ENCODE measurements at places on chromosomes 16 and 17.

GRCh38 chr16:81626181-81626674 is 152.9 kb upstream of the PLCG2 start:
- no peak for DNase-seq

DNA sequence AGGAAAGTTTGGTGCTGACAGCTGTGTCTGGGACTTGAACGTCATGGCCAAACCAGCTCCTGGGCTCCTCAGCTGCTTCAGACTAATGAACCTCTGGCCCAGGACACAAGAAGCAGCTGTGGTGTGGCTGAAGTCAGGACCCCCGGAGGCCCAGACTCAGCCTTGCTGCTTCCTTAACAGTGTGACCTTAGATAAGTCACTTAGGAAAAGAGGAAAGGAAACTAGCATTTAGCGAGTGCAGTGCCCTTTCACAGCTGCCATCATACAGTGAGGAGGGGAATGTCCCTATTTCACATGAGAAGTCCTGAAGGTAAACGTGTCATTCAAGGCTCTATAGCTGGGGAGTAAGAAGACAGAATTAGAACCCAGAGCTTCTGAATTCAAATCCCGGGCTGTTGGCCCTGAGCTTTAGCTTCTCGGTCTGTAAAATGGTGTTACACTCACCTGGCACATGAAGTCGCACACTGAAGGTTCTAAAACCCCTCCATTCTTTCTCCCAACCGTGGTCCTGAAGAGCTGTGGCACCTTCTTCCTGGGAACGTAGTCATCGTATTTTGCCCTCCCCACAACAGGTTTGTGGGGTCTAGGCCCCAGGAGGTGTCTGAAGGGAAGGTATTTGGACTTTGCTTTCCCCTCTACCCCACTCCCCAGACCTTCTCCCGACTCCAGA is 910 bp upstream of the RAMP2 start:
- DNase-seq: no peak

DNA sequence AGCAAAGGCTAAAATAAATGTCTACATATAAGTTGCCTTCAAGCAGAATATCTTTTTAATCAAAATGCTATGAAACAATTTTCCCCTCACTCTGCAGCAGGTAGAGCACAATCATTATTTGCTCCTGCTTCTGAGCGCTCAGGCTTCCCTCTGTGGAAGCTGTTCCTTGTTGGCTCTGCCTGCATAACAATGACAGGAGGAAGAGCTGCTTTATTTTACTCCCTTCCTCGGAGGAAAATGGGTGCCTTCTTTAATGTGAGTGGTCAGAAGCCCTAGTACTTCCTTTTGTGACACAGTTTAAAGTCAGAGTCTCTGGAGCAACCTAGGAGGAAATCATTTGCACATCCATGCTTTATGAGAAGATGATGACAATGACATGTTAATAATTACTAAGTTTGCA is 492.1 kb downstream of the CDH8 start:
- DNase-seq: no peak

DNA sequence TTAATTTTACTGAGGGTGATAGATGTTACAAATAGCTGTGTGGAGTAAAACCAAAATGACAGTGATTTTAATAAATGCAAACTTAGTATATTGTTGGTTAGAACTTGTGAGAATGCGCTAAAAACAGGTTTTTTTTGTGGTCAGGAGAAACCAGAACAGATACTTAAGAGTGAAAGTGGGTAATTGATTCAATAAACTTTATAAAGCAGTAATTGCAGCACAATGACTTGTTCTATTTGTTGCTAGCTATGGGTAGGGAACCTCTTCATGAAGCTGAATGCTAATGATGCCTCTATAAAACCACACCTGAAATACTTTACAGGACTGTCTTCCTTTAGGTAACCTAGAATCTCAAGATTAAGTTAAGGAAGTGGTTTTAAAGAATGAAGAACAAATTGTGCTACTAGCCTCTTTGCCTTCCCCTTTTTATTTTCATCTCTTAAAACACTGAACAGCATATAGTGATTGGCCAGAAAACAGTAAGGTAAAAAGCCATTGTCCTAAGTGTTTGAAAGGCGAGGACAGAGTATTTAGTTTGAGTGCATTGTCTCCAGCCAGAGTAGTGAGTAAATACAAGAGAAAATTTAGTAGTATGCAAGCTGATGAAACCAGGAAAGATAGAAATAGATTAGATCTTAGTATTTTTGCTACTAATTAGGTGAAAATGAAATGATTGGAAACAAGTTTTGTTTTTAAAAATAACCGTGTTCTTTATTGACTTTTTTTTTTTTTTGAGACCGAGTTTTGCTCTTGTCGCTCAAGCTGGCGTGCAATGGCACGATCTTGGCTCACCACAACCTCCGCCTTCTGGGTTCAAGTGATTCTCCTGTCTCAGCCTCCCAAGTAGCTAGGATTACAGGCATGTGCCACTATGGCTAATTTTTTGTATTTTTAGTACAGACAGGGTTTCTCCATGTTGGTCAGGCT is 6.0 kb downstream of the GGNBP2 start:
- no peak for DNase-seq

GRCh38 chr17:535198-535597 is 179.4 kb downstream of the VPS53 start:
- DNase-seq: no peak
